ENCODE measurements at places on chromosomes 13 and 19.
A peak's percentile ranks its signal among the peaks of the same experiment; 100 is the strongest.

DNA sequence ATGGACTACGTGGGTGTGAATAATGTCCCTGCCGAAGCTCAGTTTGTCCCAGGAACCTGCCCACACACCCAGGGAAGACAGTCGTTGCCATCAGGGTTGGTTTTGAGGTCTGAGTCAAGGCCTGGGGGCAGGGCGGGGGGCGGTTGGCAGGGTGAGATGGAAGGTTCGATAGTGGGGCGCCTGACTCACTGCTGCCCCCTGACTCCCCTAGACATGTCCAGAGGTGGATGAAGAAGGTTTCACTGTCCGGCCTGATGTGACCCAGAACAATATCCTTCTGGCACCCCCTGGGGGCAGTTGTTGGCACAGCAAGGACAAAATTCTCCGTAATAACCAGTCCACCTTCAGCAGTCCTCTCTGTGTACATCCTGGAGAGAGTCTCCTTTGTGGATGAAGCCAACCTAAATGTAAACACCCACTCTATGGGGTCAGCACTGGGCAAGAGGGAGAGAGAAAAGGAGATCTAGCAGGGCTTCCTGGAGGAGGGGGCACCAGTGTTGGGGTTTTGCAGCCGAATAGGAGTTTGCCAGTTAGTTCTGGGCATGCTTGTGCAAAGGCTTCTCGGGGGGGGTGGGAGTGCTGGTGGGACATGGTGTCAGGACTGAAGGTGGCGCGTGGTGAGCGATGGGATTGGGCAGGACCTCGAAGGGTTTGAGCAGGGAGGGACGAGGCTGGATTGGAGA, 19.6 kb upstream of the B3GNT3 start:
- DNase-seq, result peak; percentile 47

DNA sequence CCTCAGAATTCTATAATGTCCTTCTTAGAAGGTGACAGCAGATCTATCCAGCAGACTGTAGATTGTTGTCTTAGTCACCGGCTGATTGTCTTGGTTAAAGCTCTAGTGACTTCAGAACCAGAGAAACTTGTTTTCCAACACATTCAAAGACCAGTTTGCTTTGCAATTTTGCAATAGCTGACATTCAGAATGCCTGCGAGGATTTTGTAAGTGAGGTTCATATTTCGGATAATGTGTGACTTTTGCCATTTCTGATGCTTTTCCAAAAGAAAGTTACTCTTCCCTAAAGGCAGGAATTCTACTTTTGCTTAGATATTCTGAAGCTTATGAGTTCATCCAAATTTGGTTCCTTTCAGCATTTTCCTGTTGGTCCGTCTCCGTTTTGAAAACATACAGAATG, 13.2 kb downstream of the SPINT2 start:
- DNase-seq, result no peak

- DNase-seq, result no peak
These were observed 11.6 kb downstream of the FUZ start for GRCh38 chr19:49801401-49801888.

- DNase-seq, result no peak
These were observed 648.3 kb upstream of the ARGLU1 start for GRCh38 chr13:107216046-107216755.

DNA sequence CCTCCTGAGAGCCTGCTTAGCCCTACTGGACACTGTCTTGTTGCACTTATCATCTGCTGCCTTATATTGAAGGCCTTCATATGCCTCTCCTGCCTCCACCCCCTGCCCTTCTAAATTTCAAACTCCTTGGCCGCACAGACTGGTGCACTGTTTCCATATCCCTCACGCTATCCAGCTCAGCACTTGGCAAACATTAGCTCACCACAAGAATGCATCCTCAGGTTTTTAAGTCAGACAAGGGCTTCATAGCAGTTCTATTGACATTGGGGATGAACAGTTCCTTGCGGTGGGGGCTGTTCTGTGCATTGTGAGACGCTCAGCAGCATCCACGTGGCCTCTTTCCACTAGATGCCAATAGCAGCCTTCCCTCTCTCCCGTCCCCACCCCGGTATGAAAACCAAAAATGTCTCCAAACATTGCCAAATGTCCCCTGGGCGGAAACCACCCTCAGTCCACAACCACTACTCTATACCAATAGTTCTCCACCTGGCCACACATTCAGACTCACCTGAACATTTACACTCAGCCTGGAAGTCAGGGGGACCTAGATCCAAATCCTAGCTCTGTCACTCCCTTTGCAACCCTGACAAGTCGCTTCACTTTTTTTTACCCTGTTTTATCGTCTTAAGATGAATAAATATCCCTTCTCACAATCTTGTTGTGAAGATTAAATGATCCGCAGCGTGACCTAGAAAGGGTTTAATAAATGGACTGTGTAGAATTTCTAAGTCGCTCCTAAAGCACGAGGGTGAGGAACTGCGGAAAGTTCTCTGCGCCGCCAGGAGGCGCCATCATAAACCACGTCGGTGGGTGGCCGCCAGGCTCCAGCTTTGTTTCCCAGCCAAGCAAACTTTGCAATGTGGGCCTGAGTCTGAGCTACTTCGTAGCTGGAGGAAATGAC, 3.6 kb upstream of the CEACAM3 start:
- DNase-seq, result peak; percentile 45

- no peak for DNase-seq
These were observed 148.7 kb downstream of the NALCN start for GRCh38 chr13:101267656-101268055.

DNA sequence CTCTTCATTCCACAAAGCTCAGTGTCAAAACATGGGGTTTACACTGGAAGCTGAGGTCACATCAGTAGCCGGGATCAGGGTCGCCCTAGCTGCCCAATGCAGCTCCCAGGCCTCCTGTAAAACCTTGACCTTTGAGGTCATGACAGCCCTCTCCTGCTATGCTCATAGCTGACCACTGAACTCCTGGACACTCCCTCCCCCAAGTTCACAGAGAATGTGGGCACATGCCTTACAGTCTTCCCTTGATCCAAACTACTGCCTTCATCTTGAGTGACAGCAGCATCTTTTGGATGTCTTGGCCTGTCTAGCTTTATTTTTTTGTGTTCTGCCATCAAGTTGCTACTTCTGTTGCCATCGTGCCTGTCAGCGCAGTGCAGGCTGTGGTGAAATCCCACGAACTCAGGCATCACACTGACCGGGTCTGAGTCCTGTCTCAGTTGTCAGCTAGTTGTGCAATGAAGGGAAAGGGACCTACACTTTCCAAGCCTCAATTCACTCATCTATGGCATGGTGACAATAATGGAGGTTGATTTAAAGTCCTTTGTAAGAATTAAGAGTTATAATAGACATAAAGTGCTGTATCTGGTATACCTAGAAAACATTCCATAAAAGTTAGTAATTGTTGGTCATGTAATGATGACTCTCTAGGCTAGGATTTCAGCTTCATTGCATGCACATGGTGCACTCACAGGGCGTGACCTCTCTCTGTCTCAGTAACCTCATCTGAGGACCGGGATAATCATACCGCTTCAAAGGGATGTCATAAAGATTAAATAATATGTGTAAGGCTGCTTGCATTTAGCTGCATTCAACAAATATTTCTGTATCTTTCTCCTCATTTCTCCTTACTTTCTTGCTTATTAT, 16.4 kb upstream of the ALOX5AP start:
- no peak for DNase-seq

- DNase-seq, result peak; percentile 34
These were observed 11.7 kb downstream of the CYTH2 start for GRCh38 chr19:48480558-48481500.

DNA sequence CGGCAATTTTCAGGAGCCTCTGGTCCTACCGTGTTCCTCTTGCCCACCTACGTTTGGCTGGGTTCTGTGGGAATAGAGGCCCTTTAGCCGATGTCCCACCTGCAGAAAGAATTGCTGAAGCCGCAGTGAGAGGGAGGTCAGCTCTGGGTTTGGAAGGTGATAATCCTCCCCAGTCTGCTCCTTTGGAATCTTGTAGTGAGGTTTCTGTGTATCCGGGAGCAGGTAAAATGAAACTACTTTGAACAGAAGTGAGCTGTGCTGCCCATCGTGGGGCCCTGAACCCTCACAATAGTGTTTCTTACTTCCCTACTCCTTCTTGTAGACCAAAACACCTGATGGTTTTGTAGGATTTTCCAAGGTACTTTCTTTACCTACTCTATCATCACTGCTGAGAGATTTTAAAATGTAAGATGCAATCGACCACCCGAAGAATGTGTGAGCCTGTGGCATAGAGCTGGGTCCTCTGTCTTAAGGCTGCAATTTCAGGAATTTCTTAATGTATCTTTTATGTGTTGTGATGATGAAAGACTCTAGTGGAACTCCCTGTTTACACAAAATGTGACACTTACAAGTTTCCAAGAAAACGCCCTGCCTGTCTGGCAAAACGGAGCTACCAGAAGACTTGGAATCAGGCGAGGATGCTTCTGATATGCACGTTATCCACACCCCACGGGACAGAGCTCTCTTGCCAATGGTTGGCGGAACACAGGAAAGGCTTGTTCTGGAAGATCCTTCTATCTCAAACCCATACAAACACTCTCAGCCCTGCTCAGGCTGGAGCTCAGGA, 76.1 kb downstream of the RGCC start:
- DNase-seq, result no peak

DNA sequence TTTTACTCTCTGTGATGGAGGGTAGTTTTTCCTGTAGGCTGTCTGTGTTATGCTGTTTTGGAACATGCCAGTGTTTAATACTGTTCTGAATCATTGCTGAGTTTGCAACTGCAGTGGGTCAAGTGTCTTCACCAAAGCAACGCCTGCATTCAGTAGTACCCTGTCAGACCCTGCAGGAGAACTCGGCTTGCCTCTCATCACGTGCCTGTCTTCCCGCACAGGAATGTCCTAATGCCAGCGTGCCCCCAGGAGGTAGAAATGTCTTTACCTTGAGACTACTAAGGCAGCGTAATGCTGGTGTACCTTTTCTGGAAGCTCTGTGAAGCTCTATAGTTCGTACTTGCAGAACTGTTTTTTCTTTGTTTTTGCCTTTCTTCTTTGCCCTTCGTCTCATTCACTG, 42.3 kb downstream of the POLR1D start:
- no peak for DNase-seq

DNA sequence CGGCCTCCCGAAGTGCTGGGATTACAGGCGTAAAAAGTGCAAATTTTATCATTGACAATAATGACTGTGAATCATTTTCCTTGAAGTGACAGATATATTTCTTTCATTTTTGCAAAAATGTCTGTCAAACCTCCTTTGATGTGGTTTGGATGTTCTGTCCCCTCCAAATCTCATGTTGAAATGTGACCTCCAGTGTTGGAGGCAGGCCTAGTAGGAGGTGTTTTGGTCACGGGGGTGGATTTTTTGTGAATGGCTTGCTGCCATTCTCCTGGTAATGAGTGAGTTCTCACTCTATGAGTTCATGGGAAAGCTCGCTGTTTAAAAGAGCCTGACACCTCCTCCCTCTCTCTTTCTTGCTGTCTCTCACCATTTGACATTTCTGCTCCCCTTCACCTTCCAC, 5.5 kb upstream of the SLC1A6 start:
- DNase-seq, result no peak

GRCh38 chr19:42233106-42233505, 9.3 kb downstream of the GSK3A start:
- no peak for DNase-seq

DNA sequence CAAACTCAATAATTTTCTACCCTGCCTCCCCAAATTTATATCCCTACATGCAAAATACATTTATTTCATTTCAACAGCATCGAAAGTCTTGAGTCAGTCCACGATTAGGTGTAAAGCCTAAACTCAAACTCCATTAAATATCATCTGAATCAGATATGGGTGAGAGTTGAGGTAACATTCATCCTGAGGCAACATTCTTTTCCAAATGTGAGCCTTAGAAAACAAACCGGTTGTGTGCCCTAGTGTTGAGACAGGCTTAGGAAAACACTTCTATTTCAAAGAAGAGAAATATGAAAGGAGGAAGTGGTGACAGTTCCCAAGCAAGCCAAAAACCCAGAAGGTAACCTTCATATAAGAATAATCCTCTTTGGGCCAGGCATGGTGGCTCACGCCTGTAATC, 12.1 kb upstream of the ZNF441 start:
- DNase-seq, result no peak

DNA sequence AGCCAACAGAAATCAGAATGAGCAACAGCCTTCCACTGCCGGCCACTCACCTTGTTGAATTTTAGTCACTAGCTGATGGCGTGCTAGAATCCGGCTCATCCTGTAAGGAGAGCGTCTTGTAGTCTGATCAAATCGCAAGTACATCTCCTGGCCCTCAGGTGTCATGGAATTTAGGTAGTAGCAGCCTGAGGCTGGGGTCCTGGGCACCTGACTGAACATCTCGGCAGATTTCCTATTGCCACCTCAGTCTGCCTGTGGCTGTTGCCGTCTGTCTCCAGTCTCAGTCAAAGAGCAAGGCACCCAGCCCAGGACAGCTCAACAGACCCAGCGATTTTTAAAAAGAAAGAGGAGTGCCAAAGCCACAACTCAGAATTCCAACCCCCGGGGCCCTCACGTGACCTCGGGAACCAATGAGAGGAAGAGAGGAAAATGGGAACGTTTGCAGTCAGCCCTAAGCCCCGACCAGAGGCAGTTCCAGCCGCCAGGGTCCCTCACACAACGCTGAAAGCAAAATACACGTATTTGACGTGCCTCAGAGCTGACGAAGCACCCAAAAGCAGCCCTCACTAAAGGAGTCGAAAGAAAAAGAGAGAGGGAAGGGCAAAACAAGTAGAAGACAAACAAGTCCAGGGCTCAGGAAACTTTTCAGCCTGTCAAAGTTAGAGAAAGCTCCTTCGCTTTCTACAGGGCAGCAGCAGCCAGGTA, at the start of gene STARD13:
TSS of gene STARD13 (minus strand) at position 336 of the 705 bp plus-strand sequence. CDS start at position 219, 117 bp downstream.
- DNase-seq, result peak; percentile 2

GRCh38 chr13:105184201-105184600, 1351.3 kb downstream of the EFNB2 start:
- no peak for DNase-seq

DNA sequence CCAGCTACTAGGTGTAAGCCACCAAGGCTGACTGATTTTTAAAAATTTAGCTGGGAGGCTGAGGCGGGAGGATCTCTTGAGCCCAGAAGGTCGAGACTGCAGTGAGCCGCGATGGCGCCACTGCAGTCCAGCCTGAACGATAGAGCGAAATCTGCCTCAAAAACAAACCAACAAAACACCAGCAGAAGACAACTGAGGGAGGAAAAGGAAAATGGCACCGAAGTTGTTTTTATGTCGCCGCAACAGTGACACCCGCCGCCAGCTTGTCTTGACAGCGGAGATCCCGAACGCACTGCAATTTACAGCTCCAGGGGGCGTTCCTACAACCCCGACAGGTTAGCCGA, 298 bp upstream of the FAM98C start:
- no peak for DNase-seq

DNA sequence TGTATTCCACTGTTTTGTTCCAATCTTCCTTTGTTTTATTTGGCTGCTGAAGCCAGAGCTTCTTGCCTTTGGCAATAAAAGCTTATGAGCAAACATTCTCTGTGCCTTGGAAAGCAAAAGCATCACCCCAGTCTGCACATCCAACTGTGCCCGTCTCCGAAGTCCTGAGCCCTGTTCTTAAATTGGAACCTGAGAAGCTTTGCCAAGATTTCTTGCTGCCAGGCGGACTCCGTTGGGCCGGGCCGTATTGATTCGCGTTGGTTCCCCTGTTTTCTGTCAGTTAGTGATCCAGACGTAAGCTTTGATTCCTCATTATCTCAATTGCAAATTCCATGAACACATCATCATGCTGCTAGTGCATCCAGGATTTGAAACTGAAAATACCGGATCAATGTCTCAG, 793.0 kb downstream of the OLFM4 start:
- DNase-seq, result no peak

- no peak for DNase-seq
These were observed 9.2 kb upstream of the CLIP3 start for GRCh38 chr19:36041831-36042230.

GRCh38 chr13:95276037-95276505, 25.2 kb downstream of the ABCC4 start:
- no peak for DNase-seq

GRCh38 chr13:77460195-77460594, 75.3 kb upstream of the SCEL start:
- peak; percentile 8 for DNase-seq

GRCh38 chr13:106433066-106433465, 102.4 kb downstream of the EFNB2 start:
- DNase-seq, result no peak
